ENCODE measurements at places on chromosomes 2 and 18. TPM values are rescaled to one million over a fixed set of nuclear protein-coding genes. Genes with fewer than 3 reads are reported as not detected.

The IL36A gene
- total RNA-seq = not detected

The CD28 gene
- not detected for total RNA-seq

The CD8A gene
- total RNA-seq = not detected

The PRSS56 gene
- not detected for total RNA-seq

The ANKRD30BL gene
- total RNA-seq = not detected

The ALKAL2 gene
- total RNA-seq = 1.8 TPM

The PRKAG3 gene
- total RNA-seq = not detected

The CABYR gene
- 1.4 TPM for total RNA-seq

The EFEMP1 gene
- 292 TPM for total RNA-seq
